Bronchial smooth muscle cell (primary cell): ENCODE measurements at places on chromosomes 3 and 15. TPM values are rescaled to one million over a fixed set of nuclear protein-coding genes. Genes with fewer than 3 reads are reported as not detected.

Gene FILIP1L
- 7.6 and 16.2 TPM in 2 replicates for total RNA-seq

Gene FOXL2NB
- under 0.01 TPM in 1 of 2 replicates, not detected in the other for total RNA-seq

Gene P2RY14
- total RNA-seq, result not detected in 2 replicates

Gene CSTA
- 1.6 and 6.6 TPM in 2 replicates for total RNA-seq

Gene MST1R
- total RNA-seq, result 0.32 and 0.86 TPM in 2 replicates

Gene ATG3
- total RNA-seq, result 69.5 and 71.7 TPM in 2 replicates

Gene ZNF80
- total RNA-seq, result not detected in 2 replicates

Gene DPPA2
- total RNA-seq, result not detected in 2 replicates

Gene LRRC31
- total RNA-seq, result not detected in 2 replicates

Gene P2RY13
- not detected in 2 replicates for total RNA-seq

Gene LRRIQ4
- total RNA-seq, result not detected in 2 replicates

Gene CFAP91
- 0.34 and 0.47 TPM in 2 replicates for total RNA-seq

Gene SNTN
- not detected in 2 replicates for total RNA-seq

Gene ALG1L2
- total RNA-seq, result not detected in 2 replicates

Gene HDC
- not detected in 2 replicates for total RNA-seq

Gene CNTN3
- total RNA-seq, result 0.17 and 0.32 TPM in 2 replicates

Gene TGM5
- total RNA-seq, result not detected in 2 replicates

Gene STARD5
- total RNA-seq, result 8.3 and 11.0 TPM in 2 replicates

Gene VGLL3
- total RNA-seq, result 6.2 and 10.9 TPM in 2 replicates

Gene SRGAP3
- total RNA-seq, result 6.0 and 9.8 TPM in 2 replicates

Gene RLBP1
- total RNA-seq, result not detected in 2 replicates

Gene RIOX2
- 26.9 and 27.7 TPM in 2 replicates for total RNA-seq

Gene GOLGA6D
- total RNA-seq, result under 0.01 TPM in 1 of 2 replicates, not detected in the other

Gene ARHGEF26
- 0.09 and 0.95 TPM in 2 replicates for total RNA-seq

Gene IGSF10
- 0.94 and 2.0 TPM in 2 replicates for total RNA-seq
